Ovary (tissue), 10 donors: ENCODE measurements at places on chromosomes 4 and X.

DNA sequence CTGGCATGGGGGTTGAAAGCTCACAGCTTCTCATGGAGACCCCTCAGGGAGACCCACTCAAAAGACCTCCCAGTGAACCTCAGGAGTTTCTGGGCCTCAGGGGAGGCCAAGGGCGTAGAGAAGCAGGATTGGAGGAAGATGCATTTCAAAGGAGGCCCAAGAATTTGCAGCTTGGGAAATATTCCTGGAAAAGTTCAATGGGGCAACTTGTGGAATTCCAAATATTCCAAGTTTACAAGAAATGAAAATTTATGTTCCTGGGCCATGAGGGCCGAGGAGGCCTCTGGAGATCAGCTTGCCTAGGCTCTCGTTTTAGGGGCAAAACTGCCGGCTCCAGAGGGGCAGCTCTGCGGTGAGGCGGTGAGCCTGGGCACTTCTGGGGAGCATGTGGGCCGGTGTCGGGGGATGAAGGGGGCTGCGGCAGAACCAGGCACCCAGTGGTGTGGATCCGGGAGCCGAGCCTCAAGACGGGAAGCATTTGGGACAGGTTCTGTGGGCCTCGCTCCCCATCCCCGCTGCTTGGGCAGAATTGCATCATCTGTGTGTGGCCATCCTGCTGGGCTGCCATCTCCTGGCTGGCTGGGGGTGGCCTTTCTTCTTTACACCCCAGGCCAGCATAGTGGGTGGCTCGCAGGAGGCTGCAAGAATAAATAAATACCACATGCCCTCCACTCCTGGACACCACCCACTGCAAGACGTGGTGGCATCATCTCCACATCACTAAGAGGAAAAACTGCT, 54.6 kb upstream of the GPR78 start:
- DNase-seq: peak; percentile 53

GRCh38 chr4:26731351-26732035, 129.1 kb upstream of the STIM2 start:
- DNase-seq: no peak

GRCh38 chr4:184232202-184232601, 14.5 kb upstream of the ENPP6 start:
- DNase-seq: no peak

- no peak for DNase-seq
Measured at GRCh38 chr4:122663814-122664610, 43.1 kb upstream of the IL21 start.

GRCh38 chrX:10106806-10107205, 50.0 kb upstream of the CLCN4 start:
- DNase-seq: no peak

GRCh38 chrX:132861076-132861475, 97.4 kb downstream of the HS6ST2 start:
- no peak for DNase-seq

DNA sequence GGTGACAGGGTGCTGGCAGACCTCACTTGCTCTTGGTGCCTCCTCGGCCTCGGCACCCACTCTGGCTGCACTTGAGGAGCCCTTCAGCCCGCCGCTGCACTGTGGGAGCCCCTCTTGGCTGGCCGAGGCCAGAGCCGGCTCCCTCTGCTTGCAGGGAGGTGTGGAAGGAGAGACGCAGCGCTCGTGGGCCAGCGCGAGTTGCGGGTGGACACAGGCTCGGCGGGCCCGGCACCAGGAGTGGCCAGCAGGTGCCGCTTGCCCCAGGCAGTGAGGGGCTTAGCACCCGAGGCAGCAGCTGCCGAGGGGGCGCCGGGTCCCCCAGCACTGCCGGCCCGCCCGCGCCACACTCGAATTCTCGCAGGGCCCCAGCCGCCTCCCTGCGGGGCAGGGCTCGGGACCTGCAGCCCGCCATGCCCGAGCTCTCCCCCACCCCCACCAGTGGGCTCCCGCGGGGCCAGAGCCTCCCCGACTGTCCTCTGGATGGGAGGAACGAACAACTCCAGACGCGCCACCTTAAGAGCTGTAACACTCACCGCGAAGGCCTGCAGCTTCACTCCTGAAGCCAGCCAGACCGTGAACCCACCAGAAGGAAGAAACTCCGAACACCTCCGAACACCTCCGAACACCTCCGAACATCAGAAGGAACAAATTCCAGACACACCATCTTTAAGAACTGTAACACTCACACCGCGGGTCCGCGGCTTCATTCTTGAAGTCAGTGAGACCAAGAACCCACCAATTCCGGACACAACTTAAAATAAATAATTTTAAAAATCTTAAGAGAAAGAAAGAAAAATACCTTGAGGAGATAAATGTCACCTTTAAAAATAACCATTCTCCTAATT, 311.1 kb upstream of the SLC7A11 start:
- DNase-seq: no peak

- DNase-seq: no peak
Measured at GRCh38 chr4:16150716-16151115, 66.9 kb upstream of the PROM1 start.

- DNase-seq: no peak
Measured at GRCh38 chrX:16869393-16870094, 618 bp downstream of the RBBP7 start.

DNA sequence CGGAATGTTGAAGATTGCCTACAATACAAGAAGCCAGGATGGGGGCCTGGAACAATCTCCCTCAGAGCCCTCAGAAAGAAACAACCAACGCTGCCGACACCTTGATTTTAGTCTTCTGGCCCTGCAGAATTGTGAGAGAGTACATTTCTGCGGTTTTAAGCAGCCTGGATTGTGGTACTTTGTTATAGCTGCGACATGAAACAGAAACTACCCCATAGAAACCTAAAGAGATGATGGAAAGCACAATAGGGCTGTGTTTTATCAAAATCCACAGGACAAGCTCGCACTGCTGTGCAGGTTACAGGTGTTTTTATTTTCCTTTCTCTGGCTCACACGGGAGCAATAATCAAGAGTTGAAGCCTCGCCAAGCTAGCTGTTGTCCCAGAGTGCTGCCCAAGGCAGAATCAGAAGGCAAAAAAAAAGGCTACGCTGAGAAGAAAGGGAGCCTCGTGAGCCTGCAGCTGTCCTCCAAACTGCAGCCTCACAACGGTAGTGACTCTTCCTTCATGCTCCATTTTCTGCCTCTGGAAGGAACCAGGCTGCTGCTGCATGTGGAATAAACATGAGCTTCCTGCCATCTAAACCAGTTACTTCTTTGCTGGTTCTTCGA, 232.4 kb downstream of the LDB2 start:
- no peak for DNase-seq

DNA sequence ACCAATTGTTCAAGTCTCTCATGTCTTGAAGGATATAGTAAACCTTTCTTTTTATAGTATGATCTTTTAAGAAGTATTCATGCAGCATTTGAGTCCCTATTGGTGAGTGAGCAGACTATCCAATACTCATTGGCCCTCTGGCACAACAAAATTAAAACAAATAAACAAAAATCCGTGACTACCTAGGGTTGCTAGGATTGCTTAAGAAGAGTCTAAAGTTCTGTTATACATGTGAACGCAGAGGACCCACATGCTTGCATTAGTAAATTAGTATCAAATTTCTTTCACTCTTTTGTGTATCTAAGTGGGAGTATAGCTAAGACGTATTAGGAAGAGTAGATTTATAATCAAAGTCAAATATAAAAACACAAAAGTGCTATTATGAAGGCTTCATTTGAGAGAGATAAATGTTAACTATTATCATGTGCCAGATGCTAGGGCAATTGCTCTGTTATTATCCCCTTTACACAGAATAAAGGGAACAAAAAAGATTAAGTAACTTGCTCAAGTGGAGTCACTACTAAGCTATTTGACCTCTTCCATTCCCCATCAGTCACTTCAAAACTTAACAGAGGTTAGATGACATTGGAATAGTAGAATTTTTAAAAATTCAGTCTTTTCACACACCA, 29.2 kb upstream of the LARP1B start:
- DNase-seq: no peak

GRCh38 chr4:58551676-58552075, 1441.5 kb upstream of the IGFBP7 start:
- no peak for DNase-seq

DNA sequence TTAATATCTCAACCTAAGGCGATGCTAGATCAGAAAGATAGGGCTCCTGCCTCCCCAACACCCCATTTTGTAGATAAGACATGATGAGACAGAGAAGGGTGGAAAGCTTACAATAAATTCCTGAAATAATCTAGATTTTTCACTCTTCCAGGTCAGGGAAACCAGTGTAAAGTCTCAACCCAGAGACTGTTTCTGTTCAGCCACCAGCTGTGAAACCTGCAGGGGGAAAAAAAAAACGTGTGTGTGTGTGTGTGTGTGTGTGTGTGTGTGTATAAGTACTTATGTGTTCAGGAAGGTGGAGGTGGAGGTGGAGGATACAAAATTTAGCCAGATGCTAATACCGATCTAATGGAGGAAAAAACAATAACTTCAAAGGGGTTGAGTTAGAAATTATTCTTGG, 773 bp upstream of the ITM2A start:
- no peak for DNase-seq

DNA sequence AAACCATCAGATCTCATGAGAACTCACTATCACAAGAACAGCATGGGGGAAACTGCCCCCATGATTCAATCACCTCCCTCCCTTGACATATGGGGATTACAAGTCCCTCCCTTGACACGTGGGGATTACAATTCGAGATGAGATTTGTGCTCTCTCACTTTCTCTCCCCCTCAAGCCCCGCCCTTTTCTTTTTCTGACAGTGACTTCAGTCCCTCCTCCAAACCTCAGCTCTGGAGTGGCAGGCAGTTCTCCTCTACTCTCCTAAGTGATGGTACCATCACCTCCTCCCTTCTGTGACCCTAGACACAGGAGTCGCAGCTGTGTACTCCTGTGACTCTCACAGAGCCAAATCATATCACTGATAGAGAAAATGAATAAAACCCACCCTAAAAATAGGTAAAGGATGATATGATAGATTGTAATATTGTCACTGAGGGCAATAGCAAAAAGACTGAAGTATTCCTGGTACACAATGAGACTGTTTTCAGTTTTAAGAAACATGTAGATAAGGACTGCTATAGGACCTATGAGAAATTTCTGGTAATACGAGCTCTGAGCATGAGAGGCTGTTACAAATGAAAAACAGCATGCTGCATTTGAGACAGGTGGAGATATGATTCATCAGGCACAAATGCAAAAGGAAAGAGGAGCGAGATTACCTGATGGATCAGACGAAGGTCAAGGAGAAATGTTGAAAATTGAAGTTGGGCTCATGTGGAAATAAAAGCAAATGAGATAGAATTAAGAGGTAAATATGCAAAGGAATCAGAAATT, 101.2 kb upstream of the CBLL2 start:
- no peak for DNase-seq

- no peak for DNase-seq
Measured at GRCh38 chrX:72624194-72624593, 51.6 kb upstream of the HDAC8 start.

DNA sequence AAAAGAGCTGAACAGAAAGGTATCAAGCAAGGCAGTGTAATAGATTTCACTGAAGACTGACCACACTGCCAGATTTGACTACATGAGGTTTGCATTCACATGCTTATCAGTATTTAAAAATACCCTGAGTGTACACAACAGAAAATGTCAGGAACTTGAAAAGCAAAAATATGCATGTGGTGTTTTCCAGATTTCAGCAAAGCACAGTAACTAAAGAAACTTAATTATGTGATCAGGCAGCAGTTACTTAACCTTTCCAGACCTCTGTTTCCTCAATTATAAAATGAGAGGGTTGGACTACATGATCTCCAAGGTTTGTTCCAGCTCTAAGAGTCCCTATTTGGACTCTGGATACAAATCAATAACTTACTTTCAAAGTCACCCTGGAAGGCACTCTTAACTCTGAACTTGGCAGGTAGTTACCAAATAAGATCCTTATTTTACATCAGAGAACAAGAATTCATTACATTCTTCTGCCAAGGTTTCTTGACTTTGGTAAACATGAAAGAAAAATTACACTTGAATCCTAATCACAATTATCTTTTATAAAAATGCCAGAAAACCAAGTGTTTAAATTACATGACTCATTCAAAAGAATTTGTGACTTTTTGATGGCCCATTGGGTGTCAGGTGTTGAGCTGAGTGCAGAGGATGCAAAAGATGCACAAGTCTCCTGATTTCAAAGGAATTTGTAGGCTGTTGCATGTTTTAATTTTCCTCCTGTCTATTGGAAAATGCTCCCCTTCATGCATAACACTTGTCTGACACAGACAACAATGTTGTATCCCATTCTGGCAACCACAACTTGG, 241.6 kb downstream of the MGST2 start:
- DNase-seq: no peak

DNA sequence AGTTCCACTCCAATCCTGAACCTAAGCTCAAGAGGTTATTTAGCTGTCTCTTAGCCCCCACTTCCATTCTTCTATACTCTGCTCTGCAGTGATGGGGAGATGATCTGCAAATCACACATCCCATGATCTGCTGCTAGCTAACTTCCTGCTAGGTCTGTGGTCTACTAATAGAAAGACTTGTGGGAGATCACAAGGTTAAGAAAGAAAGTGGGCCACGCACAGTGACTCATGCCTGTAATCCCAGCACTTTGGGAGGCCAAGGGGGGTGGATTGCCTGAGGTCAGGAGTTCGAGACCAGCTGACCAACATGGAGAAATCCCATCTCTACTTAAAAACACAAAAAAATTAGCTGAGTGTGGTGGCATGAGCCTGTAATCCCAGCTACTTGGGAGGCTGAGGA, 471.1 kb upstream of the NWD2 start:
- DNase-seq: no peak

- no peak for DNase-seq
Measured at GRCh38 chr4:41750626-41751448, 2.3 kb upstream of the PHOX2B start.

DNA sequence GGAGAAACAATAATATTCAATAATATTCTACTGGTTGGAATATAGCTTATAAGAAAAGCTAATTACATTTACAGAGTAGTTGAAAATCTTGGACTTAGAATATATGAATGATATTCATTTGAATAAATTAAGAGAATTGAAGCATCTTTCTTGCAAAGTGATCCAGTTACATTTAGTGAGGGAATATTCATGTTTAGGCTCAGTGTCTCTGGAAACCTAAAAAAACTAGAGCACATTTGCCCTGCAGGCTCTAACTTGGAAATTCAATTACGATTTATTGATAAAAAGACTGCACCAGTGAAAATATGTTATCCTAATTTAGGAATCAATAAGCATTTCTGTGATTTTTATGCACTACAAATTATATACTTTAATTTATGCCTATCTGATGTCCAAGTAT, 58.3 kb upstream of the RAP1GDS1 start:
- DNase-seq: no peak

GRCh38 chrX:30060718-30061117, 154.6 kb upstream of the MAGEB2 start:
- DNase-seq: no peak

DNA sequence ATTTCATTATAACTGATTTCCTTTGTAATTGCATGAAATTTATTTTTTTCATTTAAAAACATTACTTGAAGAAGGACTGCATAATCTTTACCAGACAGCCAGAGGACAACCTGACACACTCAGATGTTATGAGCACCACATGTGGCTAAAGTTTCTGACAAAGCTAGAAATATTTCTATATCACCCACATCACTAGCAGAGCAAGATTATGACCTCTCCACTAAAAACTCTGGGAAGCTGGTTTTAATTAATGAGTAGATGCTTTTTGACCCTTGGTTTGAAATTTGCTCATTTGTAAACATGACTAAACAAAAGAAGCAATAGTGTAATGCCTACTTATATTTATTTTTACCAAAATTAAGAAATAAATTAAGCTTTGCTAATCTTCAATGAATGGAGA, 661.5 kb upstream of the EPHA5 start:
- DNase-seq: no peak
